NCI-H748 treated with DMSO at 0.1 percent for 48 hours (cell line): ENCODE measurements at places on chromosomes 6 and 20.

- DNase-seq, result no peak
These were observed 13.5 kb downstream of the DLGAP4 start for GRCh38 chr20:36319356-36320260.

DNA sequence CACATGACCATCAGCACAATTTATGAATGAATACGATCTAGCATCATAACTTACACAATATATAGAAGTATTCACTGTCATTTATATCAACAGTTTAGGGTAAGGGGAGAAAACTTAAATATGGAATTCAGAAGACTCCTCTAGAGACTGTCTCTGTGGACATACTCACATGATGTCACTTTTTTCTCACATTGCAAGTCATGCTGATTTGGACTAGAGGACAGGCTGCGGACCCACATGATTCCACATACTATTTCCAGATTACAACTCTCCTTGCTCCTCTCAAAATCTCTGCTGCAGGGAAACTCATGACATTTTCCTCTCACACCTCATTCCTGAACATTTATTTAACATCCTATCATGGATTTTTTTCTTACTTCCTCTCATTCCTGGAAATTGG, 13.4 kb downstream of the CRISP1 start:
- DNase-seq, result no peak

DNA sequence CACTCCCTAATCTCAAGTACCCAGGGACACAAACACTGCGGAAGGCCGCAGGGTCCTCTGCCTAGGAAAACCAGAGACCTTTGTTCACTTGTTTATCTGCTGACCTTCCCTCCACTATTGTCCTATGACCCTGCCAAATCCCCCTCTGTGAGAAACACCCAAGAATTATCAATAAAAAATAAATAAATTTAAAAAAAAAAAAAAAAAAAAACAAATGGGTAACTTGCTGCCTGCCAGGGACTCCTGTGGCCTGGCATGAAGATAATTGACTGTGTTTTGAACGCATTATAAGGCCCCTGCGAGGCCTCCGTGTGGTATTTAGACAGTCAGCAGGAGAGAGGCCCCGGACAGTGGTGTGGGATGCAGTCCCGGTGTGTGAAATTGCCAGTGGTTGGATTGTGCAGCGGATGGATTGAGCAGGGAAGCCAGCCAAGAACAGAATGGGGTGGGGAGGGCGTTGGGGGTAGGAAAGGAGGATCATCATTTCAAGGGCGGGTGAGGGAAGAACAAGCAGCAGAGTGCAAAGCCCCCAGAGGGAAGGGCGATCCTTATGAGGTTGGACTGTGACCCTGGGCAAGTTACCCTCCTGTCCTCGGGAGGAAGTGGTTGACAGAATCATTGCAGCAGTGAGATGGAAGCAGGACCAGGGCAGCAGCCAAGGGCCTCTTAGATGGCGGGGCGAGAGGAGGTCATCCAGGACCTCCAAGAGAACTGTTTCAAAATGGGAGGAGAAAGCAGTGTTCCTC, 43.3 kb downstream of the PPARD start:
- peak; percentile 21 for DNase-seq

DNA sequence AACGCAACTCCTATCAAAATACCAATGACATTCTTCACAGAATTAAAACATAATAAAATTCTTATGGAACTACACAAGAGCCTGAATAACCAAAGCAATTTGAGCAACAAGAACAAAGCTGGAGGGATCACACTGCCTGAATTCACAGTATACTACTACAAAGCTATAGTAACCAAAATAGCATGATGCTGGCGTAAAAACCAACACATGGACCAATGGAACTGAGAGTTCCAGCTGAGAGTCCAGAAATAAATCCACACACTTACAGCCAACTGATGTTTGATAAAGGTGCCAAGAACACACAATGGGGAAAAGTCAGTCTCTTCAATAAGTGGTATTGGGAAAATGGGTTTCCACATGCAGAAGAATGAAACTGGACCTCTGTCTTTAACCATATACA, 6.9 kb downstream of the MLIP start:
- no peak for DNase-seq

GRCh38 chr20:58406422-58407001, 17.5 kb downstream of the VAPB start:
- no peak for DNase-seq

- DNase-seq, result no peak
These were observed 46.3 kb downstream of the SOD2 start for GRCh38 chr6:159646733-159647132.

DNA sequence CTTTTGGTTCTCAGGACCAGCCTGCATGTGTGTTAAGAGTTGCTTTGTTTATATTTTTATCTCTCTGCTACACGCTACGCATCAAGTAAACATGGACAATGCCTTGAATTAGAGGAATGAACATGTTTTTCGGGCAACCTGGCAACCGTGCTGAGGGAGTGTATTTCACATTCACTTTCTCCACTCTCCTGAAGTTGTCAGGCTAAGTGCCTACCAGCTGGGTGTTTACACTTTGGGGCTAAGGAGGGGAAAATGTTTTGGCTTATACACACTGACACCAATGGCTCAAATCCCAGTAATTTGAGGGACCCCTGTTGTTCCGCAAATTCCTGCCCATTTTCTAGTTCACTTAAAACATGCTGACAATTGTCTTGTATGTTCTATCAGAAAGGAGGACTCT, 141.5 kb upstream of the PDE7B start:
- DNase-seq, result no peak

GRCh38 chr6:85364344-85364743, 85.5 kb upstream of the NT5E start:
- no peak for DNase-seq

GRCh38 chr6:31450751-31451150, 47.2 kb upstream of the MICB start:
- DNase-seq, result no peak

- DNase-seq, result no peak
These were observed 127.6 kb upstream of the RUNX2 start for GRCh38 chr6:45200510-45200909.

DNA sequence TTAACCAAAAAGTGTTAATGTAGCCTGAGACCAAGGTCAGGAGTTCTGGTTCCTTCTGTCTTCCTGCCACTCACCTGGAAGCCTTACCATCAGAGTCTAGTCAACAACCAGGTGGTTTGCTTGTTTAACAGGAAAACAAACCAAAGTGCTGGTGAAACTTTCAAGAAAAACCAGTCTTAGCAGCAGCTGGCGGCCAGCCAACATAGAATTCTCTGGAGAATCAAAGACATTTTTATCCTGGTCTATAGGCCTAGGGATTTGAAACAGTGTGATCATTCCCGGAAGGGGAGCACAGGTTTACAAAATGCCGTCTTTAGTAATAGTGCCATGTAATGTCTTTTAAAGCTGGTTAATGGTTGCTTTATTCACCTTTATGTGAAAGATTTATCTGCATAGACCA, 146.6 kb upstream of the AKIRIN2 start:
- DNase-seq, result no peak

GRCh38 chr6:136487759-136488425, 62.3 kb downstream of the MAP7 start:
- DNase-seq, result no peak

DNA sequence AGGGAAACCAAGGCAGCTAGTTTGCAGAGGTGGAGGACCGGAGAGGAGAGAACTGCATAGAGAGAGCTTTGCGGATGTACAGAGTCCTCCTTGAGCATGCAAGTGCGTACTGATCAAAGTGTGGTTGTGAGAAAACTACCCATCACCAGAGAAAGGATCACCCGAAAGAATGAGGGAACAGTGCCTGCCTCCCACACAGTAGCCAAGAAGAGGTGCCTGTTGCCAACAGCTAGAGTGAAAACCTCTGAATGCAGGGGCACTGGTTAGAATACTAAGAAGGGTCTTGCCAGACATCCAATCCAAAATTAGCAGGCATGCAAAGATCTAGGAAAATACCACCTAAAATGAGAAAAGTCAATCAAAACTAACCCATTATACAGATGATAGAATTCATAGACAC, 166.6 kb upstream of the AKAP12 start:
- no peak for DNase-seq

DNA sequence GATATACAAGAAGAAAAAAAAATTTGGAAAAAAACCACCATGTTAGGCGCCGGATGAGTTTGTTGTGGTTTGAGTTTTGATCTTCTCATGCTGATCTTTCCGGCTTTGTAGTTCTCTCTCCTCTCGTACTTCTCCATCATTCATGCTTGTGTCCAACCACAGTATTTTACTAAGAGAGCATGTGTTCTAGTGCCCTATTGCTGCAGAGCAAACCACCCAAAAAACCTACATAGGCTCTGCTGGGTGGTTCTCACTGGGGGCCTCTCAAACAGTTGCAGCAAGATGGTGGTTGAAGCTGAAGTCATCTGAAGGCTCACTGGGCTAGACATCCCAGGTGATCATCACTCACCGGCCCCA, 404.2 kb downstream of the PLCB1 start:
- DNase-seq, result no peak

DNA sequence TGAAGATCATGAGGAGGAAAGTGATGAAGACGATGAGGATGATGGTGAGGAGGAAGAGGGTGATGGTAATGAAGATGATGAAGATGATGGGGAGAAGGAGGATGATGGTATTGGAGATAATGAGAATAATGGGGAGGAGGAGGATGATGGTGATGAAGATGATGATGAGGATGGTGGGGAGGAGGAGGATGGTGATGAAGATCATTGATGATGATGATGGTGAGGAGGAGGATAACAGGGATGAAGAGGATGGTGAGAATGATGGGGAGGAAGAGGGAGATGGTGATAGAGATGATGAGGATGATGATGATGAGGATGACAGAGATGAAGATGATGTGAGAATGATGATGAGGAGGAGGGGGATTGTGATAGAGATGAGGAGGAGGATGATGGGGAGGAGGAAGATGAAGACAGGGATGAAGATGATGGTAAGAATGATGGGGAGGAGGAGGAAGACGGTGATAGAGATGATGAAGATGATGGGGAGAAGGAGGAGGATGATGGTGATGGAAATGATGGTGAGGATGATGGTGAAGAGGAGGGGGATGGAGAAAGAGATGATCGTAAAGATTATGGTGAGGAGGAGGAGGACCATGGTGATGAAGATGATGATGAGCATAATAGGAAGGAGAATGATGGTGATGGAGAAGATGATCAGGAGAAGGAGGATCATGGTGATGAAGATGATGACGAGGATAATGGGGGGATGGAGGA, 273.7 kb downstream of the SMOC2 start:
- DNase-seq, result no peak

DNA sequence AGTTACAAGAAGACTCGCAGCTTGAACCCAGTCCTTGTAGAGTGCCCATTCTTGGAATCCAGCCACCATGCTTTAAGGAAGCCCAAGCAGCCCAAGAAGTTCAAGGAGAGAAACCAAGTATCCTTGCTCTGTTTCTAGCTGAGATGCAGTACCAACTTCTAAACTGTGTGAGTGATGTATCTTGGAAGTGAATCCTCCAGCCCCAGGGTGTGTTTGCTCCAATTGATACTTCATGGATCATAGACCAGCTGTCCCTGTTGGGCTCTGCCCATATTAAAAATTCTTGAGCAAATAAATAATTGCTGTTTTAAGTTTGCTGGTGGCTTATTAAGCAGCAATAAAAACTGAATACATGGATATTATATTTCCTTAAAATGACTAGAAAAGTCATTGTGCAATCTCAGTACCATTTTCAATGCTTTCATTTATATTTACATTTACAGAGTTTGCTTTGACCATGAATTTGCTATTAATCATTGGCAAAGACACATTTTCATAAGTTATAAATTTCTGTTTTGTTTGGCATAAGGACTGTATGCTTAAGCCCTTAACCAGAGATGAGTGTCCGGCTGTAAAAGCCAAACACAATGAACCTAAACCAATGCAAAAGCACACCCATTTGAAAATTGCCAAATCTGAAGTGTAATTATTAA, 9.2 kb downstream of the SPTLC3 start:
- peak; percentile 55 for DNase-seq

- DNase-seq, result no peak
These were observed 222.0 kb upstream of the SGK1 start for GRCh38 chr6:134539865-134540323.

- DNase-seq, result no peak
These were observed 249.1 kb downstream of the TBC1D7 start for GRCh38 chr6:13079096-13079723.

DNA sequence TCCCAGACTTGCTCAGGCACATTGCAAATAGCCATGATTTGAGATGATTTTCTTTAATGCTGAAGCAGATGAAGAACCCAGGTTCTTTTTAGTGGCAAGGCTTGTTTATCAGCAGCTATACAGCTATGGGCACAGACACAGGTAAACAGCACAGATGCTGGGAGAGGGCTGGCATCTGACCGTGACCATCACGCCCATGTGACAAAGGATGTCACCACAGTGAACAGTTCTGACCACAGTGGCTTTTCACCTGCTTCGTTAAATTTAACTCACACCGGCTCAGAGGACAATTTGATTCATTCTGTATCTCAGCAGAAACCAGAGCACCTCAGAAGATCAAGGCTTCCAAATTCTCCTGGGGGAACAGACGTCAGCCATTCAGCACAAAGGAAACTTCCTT, 142.6 kb downstream of the CDH26 start:
- DNase-seq, result no peak

DNA sequence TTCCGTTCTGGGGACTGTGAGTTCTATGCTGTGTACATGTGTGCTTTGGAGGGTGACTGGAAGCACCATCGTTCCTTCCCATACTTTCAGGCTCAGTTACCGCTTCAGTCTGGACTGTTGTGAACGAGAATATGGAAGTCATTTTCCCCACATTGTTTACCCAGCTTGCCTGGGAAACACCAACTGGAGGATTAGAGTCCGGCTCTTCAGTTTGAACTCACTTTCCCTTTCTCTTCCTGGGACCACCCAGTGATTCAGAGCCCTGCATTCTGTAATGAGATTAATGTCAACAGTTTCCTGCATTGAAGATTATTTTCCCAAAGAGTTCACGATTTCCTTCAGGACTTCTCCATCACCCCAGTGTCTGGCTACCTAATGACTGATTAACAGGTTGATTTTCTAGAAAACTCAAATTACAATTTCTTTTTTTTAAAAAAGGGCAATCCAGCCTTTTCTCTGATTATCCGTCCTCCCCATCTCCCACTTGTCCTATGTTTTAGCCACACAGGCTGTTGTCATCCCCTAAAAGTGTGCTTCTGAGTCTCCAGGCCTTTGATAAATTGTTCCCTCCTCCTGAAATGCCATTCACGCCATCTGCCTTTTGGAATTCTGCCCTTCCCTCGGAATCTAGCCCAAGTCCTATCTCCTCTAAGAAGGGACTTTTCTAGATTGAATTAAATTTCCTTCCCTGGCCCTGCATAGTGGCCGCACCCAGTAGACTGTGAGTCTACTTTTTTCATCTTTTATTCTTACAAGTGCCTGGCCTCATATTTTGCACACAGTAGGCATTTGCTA, 3.3 kb upstream of the TAGAP start:
- DNase-seq, result no peak

DNA sequence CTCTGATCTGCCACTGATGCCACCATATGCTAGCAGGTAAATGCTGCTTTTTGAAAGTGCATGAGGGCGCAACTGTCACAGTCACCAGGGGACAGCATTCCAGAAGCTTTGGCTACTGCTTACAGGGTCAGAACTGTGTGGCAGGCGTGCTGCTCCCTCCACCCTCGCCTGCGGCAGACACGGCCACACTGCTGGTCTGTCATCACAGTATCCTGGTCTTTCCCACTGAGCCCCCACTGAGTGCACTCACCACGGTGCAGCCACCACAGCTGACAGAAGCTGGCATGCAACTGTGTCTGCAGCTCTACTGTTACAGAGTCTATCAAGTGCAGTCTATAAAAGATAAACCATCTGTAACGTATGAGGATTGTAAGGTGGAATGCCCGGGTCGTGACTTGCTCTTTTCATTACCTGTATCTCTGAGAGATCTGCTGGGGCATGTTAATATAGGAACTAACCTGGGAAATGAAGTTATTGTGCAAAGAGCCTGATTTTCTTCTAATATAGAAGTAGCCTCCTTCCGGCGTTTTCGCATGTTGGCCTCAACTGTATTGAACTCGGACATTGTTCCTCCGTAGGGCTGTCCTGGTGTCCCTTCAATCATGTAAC, 24.5 kb downstream of the GCLC start:
- DNase-seq, result no peak
